SIG-M5 (cell line): ENCODE measurements at places on chromosomes 16 and 17.

GRCh38 chr17:74226252-74226651 is 12.9 kb downstream of the TTYH2 start:
- DNase-seq: no peak

- DNase-seq: no peak
These were observed 8.5 kb upstream of the NPIPB2 start for GRCh38 chr16:11950388-11950787.

- DNase-seq: no peak
These were observed 10.9 kb downstream of the JUP start for GRCh38 chr17:41775394-41776226.

GRCh38 chr16:47470810-47471209 is 9.7 kb downstream of the PHKB start:
- DNase-seq: no peak

DNA sequence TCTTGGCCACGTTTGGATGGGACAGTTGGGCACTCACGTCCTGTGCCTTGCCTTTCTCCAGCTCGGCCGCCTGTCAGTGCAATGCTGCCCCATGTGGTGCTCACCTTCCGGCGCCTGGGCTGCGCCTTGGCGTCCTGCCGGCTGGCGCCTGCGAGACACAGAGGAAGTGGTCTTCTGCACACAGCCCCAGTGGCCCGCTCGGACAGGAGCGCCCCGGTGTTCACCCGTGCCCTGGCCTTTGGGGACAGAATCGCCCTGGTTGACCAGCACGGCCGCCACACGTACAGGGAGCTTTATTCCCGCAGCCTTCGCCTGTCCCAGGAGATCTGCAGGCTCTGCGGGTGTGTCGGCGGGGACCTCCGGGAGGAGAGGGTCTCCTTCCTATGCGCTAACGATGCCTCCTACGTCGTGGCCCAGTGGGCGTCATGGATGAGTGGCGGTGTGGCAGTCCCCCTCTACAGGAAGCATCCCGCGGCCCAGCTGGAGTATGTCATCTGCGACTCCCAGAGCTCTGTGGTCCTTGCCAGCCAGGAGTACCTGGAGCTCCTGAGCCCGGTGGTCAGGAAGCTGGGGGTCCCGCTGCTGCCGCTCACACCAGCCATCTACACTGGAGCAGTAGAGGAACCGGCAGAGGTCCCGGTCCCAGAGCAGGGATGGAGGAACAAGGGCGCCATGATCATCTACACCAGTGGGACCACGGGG is 7.1 kb downstream of the ACSF3 start:
- no peak for DNase-seq

DNA sequence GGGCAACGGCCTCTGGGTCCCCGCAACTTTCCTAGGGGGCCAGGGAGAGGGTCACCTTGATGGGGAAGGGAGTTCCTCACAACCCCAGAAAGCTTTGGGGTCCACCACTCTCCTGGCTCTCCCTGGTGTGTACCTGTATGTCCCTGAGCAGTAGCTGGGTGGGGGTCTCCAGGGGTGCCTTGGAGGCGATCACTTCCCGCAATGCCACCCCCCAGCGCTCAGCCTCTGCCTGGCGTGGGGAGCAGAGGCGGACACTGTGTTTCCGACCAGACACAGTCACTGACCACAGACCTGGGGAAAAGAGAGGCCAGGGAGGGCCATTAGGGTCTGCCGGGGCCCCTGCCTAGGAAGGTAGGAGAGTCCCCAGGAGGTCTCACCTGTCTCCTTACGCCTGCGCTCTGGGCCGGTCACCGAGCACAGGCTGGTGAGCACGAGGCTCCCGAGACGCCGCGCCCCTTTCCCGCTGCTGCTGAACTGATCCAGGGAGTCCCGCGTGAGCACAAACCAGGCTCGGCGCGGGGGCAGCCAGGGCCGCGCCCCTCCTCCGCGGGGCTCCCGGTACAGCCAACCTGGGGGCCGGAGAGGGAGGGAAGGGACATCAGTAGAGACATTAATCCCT is 3.4 kb downstream of the PLEKHH3 start:
- no peak for DNase-seq

GRCh38 chr17:44200478-44201155 is 933 bp upstream of the ATXN7L3 start:
- no peak for DNase-seq

GRCh38 chr17:55063885-55064874 is 95.6 kb downstream of the STXBP4 start:
- no peak for DNase-seq

GRCh38 chr17:44219108-44219615 is 313 bp downstream of the UBTF start:
- DNase-seq: no peak

DNA sequence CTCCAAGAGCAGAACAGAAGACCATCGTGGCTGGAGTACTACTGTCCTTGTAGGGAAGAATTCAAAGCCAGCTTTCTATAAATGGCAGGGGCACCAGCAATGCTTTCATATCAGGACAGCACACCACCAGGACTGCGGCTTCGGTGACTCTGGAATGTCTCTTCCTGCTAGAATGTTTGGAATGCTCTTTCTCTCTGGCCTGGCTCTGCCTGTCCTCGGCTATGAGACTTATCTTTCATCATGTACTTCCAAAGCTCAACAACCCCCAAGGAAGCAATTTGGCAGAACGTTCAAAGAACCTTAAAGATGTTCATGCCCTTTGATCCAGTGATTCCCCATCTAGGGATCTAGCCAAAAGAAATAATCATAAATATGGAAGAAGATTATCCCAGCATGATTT is 52.7 kb upstream of the NOG start:
- no peak for DNase-seq

GRCh38 chr16:89174055-89174827 is 2.7 kb downstream of the CDH15 start:
- DNase-seq: no peak

DNA sequence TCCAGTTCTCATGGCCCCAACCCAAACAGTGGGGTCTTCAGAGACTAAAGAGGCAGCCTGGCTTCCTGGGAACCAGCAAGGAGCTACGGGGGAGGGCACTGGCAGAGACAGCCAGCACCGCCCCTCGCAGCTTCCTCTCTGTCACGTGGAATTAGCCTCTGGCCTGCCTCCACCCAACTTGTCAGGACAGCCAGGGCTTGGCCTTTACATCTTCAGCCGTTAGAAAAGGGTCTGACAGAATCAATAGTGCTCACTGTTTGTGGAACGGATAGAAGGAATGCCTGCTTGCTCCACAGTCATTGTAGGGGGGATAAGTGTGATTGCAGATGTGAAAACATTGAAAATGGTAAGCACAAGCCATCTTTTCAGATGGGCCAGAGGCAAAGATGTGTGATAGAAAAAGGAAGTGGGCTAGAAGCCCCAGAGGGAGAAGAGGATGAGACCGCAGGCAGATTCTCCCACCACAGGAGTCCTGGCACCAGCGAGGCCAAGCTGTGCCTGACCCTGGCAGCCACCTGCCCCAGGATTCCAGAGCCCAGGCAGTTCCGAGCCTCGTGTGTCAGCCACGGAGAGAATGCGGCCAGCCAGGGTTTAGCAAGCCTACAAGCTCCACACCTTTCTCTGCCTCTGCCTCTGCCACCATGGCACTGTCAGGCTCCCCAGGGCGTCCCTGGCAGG is 18.6 kb downstream of the GRIN2C start:
- no peak for DNase-seq

- DNase-seq: no peak
These were observed 105.8 kb downstream of the SPACA3 start for GRCh38 chr17:33097411-33097810.

DNA sequence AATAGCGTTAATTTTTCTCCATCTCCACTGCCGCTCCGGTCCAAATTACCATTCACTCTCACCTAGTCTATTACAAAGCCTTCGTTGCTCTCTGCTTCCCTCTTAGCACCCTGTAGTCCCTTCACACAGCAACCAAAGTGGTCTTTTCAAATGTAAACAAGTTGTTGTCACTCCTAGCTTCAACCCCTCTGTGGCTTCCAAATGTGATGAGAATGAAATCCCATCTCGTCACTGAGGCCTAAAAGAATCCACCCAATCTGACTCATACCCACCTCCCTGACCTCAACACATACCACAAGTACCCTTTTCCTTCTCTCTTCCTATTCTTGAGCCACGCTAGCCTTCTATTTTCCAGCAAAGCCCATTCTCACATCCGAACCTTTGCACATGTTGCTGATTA is 2.2 kb upstream of the PELP1 start:
- DNase-seq: no peak

DNA sequence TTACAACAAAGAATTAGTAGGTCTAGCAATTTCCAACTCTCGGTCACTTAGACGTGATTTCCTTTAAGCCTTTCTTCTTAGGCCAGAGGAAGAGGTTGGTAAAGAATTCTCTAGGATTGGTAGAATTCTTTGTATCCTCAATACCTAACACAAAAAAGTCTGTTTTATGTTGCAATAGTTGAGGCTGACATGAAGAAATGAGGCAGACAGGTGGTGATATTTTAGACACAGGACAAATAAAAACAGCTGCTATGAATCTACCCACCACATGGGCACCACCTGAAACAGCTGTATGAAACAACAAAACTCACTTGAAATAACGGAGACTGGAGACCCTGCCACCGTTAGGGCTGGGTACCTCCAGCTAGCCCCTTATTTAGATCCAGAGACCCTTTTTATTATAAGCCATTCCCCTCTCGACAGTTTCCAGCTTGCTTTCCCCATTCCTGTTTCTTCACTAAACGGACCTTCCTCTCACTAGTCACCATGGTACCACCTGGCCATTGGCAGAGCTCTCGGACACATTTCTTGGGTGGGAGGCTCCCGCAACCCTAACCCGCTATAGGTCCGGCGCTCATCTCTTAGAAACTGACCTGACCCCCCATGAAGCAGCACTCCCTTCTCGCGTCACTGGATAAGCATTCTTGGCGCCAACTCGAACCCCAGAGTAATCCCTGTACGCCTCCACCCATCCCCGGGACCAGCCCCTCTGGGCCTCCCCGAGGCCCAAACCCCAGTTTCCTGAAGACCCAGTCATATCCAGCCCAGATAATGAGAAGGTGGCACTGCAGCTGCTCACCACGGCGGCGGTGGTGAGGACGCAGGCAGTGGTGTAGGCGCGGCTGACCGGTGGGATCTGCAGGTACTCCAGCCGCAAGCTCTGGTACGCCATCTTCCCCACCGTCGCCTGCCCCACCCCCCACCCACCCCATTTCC is at the start of gene DERL2:
Gene DERL2, minus strand, starts transcription at position 909 of the 936 bp plus-strand sequence. Its CDS starts 17 bp downstream, at position 892.
- no peak for DNase-seq

- DNase-seq: no peak
These were observed 3.2 kb upstream of the IL17C start for GRCh38 chr16:88634994-88635670.

DNA sequence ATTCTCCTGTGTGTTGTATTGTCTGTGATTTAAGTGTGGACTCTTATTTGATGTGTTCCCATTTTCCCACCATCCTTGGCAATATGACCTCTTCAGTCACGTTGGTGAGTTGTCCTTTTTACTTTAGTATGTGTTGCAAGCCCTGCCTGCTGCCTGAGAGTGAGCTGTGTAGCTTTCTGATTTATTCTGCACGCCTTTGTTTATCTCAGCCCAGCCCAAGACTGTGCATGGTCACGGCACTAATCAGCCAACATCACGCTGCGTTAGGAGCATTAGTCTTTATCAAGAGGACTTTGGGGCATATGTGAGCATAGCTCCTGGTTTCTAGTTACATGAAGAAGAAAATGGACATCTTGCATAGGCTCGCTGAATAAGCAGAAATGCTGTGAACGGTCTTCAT is 6.0 kb downstream of the TOM1L1 start:
- no peak for DNase-seq

DNA sequence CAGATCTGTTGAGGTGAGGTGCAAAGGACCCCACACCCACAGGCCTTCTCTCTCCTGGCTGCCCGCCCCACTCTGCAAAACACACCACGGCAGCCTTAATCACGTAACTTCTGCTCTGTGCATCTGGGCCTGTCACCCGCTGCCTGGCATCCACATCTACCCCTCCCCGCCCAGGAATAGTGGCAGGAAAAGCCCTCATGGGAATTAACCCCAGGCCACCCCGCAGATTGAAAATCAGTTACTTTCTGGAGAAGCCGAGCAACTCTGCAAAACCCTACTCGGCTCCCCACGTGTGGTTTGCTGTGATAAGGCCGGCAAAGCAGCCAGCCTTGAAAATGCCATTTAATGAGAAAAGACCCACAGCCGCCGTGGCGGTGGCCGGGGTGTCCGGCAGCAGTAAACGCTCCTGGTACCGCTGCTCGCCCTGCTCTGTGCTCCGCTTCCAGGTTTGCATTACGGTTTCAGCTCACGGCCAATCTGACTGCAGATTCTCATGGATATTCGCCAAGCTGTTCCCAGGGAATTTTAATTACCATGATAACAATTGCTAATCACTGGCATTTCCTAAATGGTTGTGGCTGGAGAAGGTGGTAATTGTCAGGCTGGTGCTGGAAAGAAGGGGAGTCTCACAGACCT is 78.0 kb upstream of the DOC2B start:
- no peak for DNase-seq

DNA sequence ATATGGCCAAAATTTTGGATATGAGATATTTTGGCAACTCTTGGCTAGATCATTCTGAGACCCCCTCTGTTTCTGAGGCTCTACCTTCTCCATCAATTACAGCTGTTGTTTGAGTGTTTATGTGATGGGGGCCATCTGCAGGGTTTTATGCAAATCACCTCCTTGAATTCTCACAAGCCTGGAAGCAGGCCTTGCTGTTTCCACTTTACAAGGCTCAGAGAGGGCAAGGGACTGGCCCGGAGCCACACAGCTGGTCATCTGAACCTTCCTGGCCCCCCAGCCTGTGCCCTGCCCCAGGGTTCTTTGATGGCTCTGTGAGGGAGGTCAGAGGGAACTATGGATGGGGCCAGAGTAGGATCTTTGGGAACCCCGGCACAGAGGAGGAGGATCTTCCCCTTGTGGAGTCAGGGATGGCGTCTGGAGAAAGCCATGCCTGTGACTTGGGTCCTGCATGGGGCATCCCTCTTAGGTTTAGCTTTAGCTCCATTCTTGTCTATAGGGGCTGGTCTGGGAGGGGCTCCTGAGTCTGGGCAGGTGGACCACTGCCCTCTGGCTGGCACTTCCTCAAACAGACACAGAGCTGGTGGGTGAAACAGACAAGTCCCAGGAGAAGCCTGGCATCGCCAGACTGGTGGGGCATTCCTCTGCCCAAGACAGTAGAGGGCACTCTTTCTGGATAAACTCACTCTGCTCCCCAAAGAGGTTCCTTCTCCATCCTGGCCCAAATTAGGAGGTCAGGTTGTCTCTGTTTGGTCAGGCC is 26.2 kb downstream of the IL21R start:
- no peak for DNase-seq

GRCh38 chr16:35187665-35188225 is 1728.3 kb downstream of the TP53TG3F start:
- no peak for DNase-seq
